ENCODE measurements at places on chromosomes 11 and 22.

GRCh38 chr11:41842673-41843072 is 383.2 kb upstream of the LRRC4C start:
- no peak for DNase-seq

GRCh38 chr22:19523240-19524169 is 705 bp downstream of the CLDN5 start:
- no peak for DNase-seq

DNA sequence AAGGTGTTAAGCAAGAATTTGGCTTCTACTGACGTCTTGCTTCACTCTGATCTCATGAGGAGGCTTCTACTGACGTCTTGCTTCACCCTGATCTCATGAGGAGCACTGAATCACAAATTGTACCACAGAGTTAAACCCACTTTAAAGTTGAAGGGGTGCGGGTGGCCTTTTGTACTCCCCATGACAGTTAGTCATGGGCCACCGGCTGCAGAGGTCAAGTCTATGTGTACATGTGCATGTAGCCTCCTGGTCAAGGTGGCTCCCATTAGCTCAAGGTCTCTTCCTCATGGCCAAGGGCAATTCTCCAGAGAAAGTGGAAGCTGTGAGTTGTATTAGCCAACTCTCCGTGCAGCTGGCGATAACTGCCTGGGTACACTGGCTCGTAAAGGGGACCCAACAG is 23.1 kb upstream of the FZD4 start:
- no peak for DNase-seq

GRCh38 chr11:132785878-132786277 is 746.4 kb downstream of the OPCML start:
- no peak for DNase-seq

- no peak for DNase-seq
Observed at GRCh38 chr22:36395915-36396314, 8.1 kb upstream of the MYH9 start.

- no peak for DNase-seq
Observed at GRCh38 chr11:131662317-131662972, 292.0 kb downstream of the NTM start.

GRCh38 chr11:65814986-65815565 is 18.7 kb upstream of the SNX32 start:
- no peak for DNase-seq

GRCh38 chr11:2205214-2205720 is 33.7 kb upstream of the TH start:
- DNase-seq, result no peak

DNA sequence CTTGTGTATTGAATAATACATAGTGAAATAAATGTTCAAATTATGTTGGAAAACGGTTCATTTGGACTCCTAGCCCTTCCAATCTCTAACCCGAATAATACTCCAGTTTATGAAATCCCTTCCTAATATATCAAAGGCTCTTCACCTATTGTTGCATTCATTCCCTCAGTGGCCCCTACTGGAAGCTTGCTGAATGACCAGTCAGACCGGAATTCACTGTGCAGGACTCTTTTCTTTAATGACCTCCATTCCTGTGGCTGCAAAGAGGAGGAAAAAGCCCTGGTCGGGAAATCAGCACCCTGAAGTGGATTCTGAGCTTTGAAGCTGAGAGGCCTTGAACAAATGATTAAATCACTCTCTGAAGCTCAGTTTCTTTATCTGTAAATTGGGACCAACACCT is 19.1 kb upstream of the RCN1 start:
- DNase-seq, result no peak

DNA sequence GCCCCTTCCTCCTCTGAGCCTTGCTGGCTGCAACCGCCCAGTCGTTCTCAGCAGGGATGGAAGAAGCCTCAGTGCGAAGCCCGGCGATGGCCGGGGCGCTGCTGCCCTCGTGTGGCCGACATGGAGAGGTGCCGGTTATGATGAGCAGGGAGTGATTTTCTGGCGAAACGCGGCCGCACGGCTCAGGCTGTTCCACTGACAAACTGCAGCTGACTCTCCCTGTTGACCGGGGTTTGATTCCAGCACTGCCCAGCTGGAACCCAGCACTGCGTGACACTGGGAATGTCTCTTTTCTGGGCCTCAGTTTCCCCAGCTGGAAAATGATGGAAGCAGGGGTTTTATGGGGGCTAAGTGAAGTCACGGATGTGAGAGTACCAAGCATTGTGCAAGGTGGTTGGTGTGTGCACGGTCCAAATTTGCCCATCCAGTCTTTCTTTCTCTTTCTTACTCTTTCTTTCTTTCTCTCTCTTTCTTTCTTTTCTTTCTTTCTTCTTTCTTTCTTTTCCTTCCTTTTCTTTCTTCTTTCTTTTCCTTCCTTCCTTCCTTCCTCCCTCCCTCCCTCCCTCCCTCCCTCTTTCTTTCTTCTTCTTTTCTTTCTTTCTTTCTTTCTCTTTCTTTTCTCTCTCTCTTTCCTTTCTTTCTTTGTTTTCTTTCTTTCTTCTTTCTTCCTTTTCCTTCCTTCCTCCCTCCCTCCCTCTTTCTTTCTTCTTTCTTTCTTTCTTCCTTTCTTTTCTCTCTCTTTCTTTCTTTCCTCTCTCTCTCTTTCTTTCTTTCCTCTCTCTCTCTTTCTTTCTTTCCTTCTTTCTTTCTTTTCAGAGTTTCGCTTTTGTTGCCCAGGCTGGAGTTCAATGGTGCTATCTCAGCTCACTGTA is 25.8 kb upstream of the MPPED1 start:
- DNase-seq, result peak; percentile 69

Data from NCI-H2081 (cell line).